ENCODE measurements at places on chromosomes 12 and 14.

DNA sequence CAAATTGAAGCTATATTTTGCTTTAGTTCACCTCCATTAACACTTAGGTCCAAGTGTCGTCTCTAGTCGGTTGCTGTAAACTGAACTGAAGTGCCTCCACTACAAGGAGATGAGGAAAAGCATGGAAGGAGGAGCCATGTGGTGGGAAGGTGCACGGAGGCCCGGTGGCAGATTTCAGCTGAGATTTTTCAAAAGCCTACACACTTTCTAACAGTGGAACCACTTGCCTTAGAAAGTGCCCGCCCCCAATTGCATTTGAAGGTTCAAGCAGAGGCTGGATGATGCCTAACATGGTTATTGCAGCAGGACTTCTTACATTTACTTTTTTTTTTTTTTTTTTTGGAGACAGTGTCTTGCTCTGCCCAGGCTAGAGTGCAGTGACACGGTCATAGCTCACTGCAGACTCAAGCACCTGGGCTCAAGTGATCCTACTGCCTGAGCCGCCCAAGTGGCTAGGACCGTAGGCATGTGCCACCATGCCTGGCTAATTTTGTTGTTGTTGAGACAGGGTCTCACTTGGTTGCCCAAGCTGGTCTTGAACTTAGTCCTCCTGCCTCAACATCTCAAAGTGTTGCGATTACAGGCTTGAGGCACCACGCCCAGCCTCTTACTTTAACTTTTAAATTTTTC, 27.6 kb downstream of the EML1 start:
- no peak for DNase-seq

DNA sequence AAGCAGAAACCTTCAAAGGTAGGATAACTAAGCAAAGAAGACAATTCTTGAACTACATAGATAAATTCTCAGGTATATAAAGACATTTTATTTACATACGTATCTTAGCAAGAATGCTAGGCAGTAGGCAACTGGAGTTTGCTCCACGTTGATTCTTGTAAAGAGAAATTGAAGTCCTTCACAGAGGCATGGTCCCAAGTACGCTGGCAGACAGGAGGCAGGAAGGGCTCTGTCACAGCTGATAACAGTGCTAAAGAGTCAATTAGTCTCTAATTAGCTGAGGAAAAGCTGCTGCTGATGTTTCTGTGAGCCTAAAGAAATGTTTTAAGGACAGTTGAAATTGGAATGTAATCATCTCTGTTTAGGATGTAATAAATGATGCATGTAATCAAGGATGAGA, 146.8 kb downstream of the METTL25 start:
- DNase-seq: no peak

DNA sequence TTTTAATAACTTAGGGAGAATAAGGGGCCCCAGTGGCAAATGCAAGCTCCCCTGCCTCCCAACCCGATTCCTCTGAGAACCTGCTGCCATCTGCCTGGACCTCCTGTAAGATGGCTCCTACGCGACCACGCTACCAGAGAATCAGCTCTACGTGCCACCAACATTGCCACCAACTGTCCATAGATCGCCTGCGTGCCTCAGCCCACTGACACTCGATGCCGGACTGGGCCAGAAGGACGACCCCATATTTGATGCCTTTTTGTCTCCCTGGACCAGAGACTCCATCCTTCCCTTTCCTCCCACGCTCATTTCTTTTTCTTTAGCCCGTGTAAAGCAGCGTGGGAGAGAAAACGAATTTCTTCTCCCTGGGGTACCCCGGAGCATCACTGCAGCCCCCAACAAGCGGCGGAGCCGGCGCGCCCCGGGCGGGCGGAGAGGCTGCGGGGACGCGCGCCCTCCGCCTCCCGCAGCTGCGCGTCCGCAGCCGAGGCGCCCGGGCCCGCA, 565 bp upstream of the KLHL42 start:
- DNase-seq: no peak

DNA sequence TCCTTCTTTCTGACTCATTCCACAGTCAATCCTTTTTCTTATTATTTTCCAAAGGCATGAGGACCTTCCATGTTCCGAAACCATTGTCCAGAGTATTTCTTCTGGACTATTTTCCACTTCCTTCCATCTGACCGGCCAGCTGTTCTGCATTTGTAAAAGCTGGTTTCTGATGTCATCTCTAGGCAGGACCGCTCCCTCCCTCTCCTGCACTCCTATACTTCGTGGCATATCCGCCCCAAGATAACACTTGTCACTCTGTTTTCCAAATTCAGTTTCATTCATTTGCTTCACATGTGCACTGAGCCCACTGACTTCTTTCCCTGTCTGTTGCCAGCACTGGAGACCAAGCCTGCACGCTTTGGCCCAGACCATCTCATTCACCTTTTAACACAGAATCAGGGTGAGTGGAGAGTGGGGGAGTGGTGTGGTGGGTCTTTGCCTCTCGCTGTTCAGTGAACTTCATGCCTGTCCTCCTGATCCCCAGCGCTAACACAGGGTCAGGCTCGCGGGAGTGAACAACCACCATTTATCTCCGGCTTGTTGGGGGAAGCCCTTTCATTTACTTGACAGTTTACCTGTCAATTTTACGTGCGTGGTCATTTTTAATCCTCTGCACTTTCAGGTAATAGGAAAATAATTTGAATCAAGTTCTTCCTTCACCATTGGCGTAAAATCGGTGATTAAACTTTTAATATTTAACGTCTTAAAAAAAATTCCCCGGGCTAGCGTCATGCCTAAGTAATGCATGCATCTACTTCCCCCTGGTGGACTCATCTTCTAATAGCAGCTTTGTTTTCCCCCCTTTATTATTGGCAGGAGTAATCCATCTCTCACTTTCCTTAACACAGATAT, 52.5 kb downstream of the C12orf75 start:
- peak; percentile 82 for DNase-seq

DNA sequence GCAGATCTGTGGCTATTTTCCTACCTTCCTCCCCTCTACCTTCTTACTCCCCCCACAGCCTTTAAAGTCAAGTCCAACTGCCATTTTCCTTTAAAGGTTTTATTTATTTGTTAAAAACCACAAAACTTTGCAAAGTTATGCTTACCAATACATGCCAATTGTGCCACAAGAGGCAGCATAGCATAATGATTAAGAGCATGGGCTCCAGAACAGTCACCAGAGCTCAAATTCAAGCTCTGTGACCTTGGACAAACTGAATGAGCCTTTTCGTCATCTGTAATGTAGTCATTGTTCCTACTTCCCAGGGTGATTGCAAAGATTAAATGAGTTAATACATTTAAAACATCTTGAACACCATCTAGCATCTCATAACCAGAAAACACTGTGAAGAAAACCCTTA, 13.0 kb upstream of the FMNL3 start:
- no peak for DNase-seq

- no peak for DNase-seq
These were observed 27.3 kb downstream of the PPM1A start for GRCh38 chr14:60276347-60276746.

All from A673 (cell line).